ENCODE measurements at places on chromosomes 1 and 21.

DNA sequence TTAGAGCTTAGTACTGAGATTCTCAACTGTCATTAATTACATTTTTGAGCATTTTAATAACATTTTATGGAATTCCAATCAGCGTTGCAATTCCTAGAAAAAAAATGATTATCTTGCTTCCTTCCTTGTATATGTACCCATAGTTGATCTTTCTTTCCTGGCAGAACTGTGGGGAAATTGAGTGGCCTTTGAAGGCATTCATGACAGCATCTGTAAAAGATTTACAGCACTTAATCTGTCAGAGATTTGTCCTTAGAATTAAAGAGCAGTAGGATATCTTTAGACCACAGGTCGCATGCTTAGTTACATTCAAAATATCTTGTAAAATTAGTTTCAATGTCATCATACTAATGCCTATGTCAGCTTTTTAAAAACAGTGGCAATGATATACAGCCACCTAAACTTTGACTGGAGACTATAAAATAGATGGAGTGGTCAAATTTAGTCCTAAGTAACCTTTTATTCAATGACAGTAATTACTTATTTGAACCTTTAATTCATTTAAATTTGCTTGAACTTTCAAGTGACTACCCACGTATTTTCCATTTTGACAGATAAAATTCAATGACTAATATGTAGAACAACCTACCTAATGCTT lies 692.0 kb downstream of the NCAM2 start:
- DNase-seq = no peak

GRCh38 chr1:90114521-90115141 lies 119.7 kb downstream of the ZNF326 start:
- peak; percentile 31 for DNase-seq

- no peak for DNase-seq
Observed at GRCh38 chr1:104671684-104672353, 922.1 kb downstream of the AMY1C start.

DNA sequence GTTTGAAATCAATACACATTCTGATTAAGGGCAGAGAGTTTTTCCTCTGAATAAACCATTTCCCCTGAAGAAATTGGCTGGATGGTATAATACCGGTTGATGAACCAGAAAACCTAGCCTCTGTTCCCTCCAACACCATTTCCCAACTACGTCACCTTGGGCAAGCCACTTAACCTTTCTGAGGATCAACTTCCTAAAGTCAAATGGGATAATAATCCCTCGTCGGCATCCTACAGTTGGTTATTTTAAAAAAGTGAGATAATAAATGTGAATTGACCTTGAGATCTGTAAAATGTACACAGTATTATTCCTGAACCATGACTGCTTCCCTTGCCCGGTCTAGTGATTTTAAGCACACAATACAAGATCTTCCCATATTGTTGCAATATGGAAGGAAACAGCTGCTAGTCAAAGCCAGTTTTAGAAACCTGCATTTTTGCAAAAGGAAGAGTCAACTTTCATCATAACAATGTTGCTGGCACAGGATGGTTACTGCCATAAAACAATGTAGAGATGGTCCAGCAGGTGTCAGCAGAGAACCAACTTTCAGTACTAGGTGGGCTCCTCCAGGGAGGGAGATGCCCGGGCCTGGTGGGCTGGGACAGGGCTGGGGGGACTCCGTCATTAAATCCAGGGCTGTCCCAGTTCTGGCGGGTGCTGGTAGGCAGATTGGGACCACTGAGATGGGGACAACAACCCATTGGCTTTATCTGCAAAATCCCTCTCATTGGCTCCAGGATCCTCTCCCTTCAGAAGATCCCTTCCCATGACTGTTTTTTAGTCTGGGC lies 5.2 kb upstream of the HLX start:
- DNase-seq = no peak

DNA sequence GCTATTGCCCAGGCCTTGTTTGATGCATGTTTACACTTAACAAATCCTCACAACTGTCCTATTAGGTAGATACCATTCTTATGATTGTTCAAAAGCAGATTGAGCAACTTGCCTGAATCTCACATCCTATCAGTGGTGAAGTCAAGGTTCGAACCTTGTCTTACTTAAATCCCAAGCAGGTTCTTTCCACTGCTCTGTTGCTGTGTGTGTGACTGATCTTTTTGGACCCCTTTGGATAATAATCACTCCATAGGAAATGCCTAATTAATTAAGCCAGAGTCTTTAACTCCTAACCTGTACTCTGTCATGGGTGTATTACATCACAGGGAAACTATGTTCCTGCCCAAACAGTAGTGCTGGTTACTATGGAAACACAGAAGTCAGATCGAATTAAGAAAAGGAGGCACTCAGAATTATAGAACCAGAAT lies 84.2 kb downstream of the SPATA46 start:
- peak; percentile 42 for DNase-seq

GRCh38 chr1:87778896-87779295 lies 450.2 kb downstream of the LMO4 start:
- no peak for DNase-seq

Data from HS-5 (cell line).